OCI-M1 (cell line): ENCODE measurements at places on chromosomes 12 and 14.

- DNase-seq = no peak
These were observed 8.2 kb downstream of the CHST11 start for GRCh38 chr12:104464899-104465298.

GRCh38 chr12:78888568-78888967, 24.0 kb downstream of the SYT1 start:
- peak; percentile 23 for DNase-seq

GRCh38 chr12:43776498-43776897, 17.7 kb downstream of the IRAK4 start:
- DNase-seq = peak; percentile 45

GRCh38 chr12:23760495-23760894, 189.0 kb downstream of the SOX5 start:
- DNase-seq = no peak

DNA sequence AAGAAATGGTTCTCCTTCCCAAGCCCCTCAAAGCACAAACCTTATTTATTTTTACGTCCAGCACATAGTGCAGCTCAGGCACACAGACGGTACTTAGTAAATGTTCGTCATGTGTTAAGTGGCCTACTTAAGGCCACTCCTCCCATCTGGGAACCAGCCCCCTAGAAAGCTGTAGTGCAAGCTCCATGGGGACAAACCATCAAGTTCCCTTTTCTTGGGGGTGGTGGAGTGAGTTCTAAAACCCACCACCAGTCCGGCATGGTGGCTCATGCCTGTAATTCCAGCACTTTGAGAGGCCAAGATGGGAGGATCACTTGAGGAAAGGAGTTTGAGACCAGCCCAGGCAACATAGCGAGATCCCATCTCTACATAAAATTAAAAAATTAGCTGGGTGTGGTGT, 49.4 kb downstream of the PITPNM2 start:
- DNase-seq = no peak

DNA sequence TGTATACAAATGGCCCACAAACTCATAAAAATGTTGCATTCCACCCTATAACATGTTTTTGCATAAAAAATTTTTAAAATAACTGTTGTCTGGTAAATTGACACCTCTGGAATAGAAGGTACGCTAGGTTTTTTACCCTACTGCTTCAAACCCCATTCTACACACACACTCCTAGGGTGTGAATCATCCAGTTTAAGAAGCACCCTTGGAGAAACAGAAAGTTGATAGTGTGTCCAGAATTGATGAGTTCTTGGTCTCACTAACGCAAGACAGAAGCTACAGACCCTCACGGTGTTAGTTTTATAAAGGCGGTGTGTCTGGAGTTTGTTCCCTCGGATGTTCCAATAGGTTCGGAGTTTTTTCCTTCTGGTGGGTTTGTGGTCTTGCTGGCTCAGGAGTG, 158.5 kb downstream of the KLRB1 start:
- no peak for DNase-seq

- DNase-seq = no peak
These were observed 230.3 kb downstream of the SUDS3 start for GRCh38 chr12:118606690-118607089.

- DNase-seq = no peak
These were observed 201.2 kb downstream of the SYNE2 start for GRCh38 chr14:64053694-64054669.

- no peak for DNase-seq
These were observed 247.0 kb downstream of the SLC41A2 start for GRCh38 chr12:104710940-104711689.

- no peak for DNase-seq
These were observed 105.2 kb upstream of the RPH3A start for GRCh38 chr12:112686373-112686772.

GRCh38 chr14:37623971-37624370, 28.5 kb downstream of the TTC6 start:
- no peak for DNase-seq

DNA sequence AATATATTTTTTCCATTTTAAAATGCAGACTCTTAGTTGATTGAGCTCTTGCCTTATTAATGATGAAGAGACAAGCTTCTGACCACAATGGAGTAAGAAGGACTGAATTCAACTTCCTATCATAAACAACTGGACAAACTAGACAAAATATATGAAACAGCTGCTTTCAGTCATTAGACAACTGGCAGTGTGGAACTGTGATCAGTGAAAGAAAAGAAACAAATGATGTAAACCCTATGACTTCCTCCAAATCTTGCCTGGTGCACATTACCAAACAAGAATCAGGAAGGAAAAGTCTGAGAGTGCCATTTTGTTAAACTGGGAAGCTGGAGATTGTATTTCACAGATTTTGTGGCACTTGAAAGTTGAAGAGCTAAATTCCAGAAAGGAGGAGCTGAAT, 154.7 kb upstream of the ATXN7L3B start:
- no peak for DNase-seq

- no peak for DNase-seq
These were observed 174.3 kb upstream of the PWP1 start for GRCh38 chr12:107511292-107511691.

DNA sequence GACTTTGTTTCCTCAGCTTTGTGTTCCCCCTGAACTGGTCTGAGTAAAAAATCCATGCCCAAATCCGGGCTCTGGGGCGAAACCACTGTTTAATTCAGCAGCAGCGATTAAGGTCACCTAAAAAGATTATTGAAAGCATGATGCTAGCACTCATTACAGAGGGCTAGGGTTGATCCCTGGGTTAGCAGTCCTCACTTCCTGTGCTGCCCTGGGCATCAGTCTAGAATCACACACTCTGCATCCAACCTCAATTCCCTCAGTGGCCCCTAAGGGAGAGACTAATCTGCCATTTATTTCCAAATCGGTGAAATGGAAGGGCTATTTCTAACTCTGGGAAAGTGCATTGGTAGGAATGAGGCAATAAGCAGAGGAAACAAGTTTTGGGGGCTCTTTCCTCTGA, 107.2 kb downstream of the BTG1 start:
- no peak for DNase-seq

GRCh38 chr12:53036802-53037201, 13.1 kb upstream of the TNS2 start:
- no peak for DNase-seq

- DNase-seq = no peak
These were observed 31.3 kb upstream of the KCNA5 start for GRCh38 chr12:5012337-5012736.

GRCh38 chr14:22163051-22163450, 426.0 kb downstream of the DAD1 start:
- peak; percentile 47 for DNase-seq

DNA sequence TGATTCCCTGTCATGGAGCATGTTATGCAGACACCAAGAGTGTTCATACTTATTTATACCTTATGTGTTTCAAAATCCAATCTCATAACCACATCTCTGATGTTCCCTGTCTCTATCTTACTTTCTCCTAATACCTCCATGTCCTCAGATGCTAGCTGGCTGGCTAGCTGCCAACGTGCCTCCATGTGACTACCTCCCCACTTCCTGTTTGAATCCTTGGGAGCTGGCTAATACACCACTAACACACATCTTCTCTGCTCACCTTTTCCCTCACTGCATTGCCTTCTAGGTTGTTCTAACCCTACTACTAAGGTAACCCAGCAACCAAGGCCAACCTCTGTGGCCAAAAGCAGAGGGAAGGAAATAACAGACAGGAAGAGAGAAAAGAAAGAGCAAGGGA, 27.3 kb downstream of the TTC5 start:
- no peak for DNase-seq

DNA sequence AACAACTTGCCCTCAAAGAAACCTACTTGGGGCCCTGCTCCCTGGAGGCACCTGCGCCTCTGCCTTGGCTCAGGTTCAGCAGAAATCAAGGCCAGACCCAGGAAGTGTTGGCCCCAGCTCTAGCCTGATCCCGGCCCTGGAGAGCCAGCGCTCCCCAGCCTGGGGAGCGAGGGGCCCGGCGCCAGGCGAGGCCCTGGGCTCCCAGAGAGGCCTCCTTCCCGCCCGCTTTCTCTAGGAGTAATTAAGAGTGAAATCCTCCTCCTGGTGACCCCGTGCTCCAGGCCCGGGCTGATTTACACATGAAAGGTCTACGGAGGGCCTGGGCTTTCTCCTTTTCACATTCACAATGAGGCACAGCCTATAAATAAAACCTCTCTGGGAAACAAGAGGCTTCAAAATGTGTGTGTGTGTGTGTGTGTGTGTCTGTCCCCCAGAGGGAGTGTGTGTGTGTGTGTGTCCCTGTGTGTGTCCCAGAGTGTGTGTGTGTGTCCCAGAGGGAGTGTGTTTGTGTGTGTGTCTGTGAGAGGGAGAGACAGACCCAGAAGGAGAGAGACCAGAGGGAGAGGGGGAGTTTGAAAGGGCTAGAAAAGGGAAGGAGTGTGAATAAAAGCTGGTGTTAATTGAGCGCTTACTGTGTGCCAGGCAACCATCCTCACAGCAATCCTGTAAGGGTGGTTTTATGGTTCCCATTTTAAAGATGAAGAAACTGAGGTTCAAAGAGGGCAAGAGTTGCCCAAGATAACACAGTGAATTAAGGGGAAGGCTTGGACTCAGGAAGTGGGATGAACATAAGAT, 23.8 kb upstream of the COX6A1 start:
- DNase-seq = no peak

- DNase-seq = no peak
These were observed 7.9 kb upstream of the MAGOHB start for GRCh38 chr12:10621278-10621677.

DNA sequence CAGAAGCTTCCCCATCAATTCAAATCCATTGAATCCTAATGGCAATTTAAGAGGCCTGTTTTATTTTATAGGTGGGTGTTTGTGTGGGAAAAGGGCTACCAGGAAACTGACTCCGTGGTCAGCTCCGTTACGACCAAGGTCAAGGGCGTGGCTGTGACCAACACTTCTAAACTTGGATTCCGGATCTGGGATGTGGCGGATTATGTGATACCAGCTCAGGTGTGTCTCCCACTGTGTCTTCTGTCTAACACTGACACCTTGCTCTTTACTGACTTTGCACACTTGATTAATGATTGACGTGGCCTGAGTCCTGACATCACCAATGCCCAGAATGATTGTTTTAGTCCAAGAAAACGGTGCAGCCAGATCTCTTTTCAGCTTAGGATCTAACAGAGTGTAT, 7.1 kb downstream of the P2RX4 start:
- no peak for DNase-seq

GRCh38 chr14:54762296-54762695, 140.3 kb downstream of the GCH1 start:
- no peak for DNase-seq
